ENCODE measurements at places on chromosomes 3 and 15. TPM values are rescaled to one million over a fixed set of nuclear protein-coding genes. Genes with fewer than 3 reads are reported as not detected.

PLS1 gene
- total RNA-seq: 1.1 TPM

EPB42 gene
- not detected for total RNA-seq

TGM5 gene
- not detected for total RNA-seq

RCN2 gene
- 54.8 TPM for total RNA-seq

DNA sequence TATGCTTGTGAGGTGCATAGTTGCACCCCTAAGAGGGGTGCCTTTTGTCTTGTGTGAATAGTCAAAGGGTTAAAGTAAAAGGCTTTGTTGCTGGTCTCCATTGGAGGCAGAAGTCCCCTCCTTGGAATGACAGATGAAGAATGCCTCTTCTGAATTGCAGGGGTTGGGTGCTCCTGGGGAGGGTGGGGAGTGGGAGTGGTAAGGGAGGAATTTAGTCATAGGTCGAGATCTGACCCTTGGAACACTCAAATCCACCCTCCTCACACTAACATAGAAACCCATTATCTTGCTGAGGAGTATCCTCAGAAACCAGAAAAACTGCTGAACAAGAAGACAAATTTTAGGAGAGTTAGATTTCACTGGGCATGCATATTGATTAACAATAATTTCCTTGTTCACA lies 4.7 kb downstream of the CTXND1 start:
- no peak for DNase-seq

DNA sequence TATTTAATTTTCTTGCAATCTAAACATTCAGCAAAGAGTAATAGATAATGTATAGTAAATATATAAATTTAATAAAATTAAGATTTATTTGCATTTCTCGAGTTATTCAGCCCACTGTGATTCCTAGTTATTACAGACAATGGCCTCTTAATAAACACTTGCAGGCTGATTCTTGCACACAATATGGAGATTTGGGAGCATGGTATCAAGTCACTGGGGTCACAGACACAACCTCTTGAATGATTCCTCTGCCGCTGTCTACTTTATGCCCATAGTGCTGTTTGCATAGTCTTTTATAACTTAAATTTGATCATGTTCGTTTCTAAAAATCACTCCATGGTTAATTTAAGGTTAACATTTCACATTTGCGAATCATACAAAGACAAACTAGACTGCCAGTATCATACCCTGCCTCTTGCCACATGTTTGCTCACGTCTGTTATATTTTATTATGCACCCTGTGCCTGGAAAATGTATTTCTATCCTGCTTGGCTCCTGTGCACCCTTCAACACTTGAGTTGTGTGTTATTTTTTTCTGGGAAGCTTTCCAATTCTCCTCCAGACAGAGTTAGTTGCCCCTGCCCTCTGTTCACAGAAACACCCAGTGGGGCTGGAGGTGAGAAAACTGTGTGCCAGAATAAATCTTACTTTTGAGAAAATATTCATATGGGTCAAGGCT lies 206.3 kb upstream of the ROBO1 start:
- DNase-seq: no peak

DNA sequence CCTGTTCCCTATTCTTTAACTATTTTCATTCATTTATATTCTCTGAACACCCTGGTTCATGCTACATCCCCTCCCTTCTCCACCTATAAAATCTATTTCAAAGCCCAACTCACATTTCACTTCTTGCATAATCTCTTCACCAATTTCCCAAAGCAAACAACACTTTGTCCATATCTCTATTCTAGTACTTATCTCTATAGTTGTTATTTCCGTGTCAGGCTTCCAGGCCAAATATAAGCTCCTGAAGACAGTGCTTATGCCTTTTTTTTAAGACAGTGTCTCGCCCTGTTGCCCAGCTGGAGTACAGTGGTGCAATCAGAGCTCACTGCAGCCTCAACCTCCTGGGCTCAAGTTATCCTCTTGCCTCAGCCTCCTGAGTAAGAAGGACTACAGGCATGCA lies 43.6 kb downstream of the DNAH12 start:
- DNase-seq: no peak
